Glutamatergic neuron (in vitro differentiated cells): ENCODE measurements at places on chromosomes 4 and X.

DNA sequence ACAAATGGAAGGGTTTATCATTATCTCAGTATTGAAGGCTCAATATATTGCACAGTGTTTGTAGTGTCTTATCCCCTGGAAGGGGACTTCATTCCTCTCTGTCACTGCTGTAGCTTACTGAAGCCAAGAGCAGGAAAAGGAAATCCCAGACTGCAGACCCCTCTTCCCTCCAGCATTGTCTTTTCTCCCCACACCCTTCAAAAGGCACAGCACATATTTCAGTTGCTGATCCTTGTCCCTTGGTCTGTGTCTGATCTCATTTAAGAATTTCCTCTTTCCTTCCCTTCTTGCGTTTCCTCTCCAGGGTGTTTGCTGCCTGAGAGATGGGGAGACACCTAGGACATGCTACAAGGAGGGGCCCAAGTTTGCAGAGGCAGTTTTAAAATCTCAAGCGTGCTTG lies 40.1 kb downstream of the STIM2 start:
- no peak for DNase-seq

DNA sequence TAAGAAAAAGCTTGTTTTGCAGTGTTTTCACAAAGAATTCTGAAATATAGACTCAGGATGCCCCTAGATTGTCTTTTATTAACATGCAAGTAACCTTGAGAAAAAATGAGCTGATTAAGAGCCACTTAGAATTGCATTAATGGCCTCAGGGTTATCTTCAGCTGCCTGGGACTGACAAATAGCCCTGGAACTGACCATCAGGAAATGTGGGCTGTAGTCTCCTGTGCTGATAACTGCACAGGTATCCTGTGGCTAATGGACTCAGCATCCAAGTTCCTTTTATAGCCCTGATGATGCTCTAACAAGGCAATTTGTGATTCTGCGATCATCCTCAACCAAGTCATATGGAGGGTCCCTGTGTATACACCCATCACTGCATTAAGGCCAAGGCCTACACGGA lies 17.0 kb downstream of the CA5B start:
- DNase-seq: no peak

GRCh38 chr4:48722509-48723446 lies 57.3 kb downstream of the FRYL start:
- DNase-seq: no peak

- no peak for DNase-seq
Observed at GRCh38 chrX:58044130-58044529, 133.9 kb upstream of the ZXDA start.

- DNase-seq: no peak
Observed at GRCh38 chrX:104347860-104348259, 93.1 kb upstream of the ESX1 start.

- no peak for DNase-seq
Observed at GRCh38 chr4:153115322-153116290, 88.6 kb upstream of the TRIM2 start.

GRCh38 chr4:87240341-87240740 lies 19.9 kb upstream of the KLHL8 start:
- no peak for DNase-seq

DNA sequence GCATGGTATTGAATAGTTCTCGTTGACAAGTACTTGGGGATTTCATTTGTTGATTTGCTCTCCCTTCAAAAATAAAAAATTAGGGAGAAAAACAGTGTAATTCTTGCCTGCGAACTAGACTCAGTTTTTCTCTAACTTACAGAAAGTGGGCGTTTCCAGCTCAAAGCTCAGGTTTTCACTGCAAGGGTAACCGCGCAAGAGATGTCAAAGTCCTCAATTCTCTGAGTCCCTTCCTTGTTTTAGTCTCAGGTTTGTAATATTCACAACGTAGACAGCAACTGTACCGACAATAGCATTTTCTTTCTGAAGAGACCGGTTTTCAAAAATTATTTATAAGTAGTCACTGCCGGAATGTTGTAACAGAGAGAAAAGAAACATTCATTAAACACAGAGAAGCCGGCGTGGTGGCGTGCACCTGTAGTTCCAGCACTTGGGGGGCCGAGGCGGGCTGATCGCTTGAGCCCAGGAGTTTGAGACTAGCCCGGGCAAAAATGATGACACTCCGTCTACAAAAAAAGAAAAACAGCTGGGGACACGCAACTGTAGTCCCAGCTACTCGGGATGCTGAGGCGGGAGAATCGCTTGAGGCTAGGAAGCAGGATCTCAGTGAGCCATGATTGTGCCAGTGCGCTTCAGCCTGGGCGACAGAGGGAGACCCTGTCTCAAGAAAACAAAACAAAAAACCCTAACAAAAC lies 774 bp downstream of the ZCCHC4 start:
- DNase-seq: no peak

DNA sequence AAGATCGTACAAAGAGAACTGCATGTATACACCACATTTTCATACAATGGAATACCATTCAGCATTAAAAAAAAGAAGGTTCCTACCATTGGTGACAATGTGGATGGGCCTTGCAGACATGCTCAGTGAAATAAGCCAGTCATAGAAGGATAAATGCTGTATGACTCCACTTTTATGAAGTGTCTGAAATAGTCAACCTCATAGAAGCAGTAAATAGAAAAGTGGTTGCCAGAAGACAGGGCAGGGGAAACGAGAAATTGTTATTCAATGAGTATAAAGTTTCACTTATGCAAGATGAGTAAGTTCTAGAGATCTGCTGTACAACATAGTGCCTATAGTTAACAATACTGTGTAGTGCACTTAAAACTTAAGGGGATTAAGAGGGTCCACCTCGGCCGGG lies 257.5 kb upstream of the FTHL17 start:
- DNase-seq: no peak

- DNase-seq: no peak
Observed at GRCh38 chrX:19674041-19674789, 158.9 kb upstream of the MAP3K15 start.
